ENCODE measurements at places on chromosomes 13 and 19.
A peak's percentile ranks its signal among the peaks of the same experiment; 100 is the strongest.

DNA sequence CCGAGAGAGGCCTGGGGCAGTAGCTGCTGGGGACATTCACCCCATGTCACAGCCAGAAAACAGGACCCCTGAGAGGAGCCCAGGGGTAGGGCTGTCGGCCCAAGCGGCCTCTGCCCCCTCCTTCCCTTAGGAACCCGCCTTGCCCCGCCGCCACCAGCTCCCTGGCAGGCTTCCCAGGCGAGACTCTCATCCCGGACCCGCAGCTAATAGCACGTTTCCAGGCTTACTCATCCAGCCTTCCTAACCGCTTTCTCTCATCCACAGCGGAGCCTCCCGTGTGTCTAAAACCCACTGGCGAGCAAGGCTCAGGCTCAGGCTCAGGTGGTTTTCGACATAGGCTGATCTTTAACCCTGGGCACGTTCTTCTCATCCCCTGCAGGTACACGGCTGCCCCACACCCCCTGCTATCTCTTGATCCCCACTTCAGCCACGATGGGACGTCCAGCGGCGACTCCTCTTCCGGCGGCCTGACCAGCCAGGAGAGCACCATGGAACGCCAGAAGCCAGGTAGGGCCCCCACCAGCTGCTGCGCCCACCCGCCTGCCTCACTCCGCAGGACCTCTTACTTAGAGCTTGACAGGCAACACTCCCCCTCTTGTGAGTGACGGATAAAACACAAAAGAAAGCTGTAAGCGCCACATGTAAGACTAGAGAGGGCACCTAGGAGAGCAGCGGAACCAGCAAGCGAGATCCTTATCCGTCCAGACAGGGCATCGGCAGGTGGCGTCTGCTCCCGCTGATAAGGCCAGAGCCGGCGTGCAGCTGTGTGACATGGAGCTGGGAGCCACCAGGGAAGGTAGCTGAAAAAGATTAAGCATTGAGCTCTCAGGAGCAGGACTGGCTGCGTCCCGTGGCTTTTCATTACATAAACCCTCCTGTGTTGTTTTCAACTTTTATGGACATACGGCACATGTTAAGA lies 71.3 kb downstream of the DPF1 start:
- peak; percentile 87 for DNase-seq

- no peak for DNase-seq
These were observed 7.1 kb upstream of the SIGLEC7 start for GRCh38 chr19:51135004-51135403.

DNA sequence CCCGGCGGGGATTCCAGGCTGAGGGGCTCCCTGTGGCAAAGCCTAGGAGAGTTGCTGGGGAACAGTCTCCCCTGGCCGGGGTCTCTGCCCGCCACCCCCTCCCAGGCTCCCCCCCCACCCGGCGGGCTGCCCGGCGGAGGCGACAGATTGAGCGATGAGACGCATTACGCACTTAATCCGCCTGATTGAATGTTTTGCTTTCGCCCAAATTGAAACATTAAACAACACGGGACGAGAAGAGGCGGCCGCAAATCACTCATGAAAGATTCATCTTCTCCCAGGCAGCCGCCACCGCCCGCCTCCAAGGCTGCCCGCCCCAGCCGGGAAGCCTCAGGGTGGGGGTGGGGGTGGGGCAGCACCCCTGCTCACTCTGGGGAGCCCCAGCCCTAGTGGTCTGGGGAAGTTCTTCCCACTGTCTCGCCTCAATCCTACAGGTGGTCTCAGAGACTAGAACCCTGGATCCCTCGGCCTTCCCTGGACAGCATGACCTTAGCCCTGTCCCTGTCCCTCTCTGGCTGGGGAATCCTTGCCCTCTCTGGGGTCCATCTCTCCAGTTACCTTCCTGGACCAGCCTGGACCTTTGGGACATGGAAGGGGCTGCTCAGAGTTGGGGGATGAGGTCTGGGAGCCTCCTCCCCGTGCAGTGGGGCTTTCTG lies 7.6 kb upstream of the ERFL start:
- no peak for DNase-seq

DNA sequence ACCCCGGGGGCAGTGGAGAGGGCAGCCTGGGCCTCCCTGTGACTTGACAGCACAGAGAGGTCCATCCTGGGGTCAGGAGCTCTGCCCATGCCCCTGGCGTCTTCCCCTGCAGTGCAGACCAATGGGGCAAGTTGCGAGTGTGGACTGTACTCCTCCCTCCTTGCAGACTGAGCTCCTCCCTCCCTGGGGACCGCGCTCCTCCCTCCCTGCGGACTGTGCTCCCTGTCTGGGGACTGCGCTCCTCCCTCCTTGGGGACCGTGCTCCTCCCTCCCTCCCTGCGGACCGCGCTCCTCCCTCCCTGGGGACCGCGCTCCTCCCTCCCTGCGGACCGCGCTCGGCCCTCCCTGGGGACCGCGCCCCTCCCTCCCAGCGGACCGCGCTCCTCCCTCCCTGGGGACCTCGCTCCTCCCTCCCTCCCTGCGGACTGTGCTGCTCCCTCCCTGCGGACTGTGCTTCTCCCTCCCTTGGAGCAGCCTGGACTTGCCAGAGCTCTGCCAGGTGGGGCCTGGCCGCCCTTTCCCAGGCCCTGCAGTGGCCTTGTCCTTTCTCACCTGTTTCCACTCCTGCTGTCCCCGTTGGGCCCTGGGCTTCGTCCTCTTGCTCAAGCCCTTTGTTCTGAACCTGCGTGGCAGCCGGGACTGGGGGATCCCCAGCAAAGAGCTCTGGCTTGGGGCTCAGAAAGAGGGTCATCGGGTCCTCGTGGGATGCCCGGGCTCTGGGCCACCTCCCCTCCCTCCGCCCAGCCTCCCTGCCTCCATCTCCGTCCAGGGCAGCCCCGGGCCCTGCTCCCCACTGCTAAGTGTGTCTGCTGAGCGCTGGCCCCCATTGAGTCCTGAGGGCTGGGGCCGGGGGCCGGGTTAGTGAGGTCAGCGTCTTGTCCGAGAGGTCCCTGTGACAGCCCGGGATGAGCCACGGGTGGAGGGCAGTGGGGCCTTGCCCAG lies 6.8 kb downstream of the GAMT start:
- no peak for DNase-seq

GRCh38 chr19:726993-727956 lies 18.5 kb downstream of the PALM start:
- DNase-seq: no peak

GRCh38 chr19:46717716-46718143 lies 816 bp upstream of the PRKD2 start:
- DNase-seq: no peak

GRCh38 chr13:28704919-28705318 lies 13.9 kb downstream of the SLC46A3 start:
- no peak for DNase-seq

GRCh38 chr19:12867120-12868099 lies 13.8 kb downstream of the DNASE2 start:
- DNase-seq: no peak

DNA sequence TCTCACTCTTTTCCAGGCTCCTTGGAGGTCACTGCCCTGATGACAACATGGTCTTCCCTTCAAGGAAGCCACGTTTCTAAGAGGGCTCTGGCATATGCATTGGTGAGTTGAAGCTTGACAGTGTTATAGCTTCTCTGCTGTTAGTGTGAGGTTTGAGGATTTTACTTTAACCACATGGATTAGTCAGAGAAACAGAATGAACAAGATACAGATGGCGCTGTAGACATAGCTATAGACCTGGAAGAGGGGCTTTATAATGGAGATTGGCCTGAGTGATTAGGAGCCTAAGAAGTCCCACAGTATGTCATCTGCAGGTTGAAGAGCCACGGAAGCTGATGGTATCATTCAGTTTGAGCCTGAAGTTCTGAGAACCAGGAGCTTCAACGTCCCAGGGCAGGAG lies 18.4 kb upstream of the URI1 start:
- DNase-seq: peak; percentile 7

- no peak for DNase-seq
These were observed 26.0 kb downstream of the OLFM4 start for GRCh38 chr13:53054569-53054968.

DNA sequence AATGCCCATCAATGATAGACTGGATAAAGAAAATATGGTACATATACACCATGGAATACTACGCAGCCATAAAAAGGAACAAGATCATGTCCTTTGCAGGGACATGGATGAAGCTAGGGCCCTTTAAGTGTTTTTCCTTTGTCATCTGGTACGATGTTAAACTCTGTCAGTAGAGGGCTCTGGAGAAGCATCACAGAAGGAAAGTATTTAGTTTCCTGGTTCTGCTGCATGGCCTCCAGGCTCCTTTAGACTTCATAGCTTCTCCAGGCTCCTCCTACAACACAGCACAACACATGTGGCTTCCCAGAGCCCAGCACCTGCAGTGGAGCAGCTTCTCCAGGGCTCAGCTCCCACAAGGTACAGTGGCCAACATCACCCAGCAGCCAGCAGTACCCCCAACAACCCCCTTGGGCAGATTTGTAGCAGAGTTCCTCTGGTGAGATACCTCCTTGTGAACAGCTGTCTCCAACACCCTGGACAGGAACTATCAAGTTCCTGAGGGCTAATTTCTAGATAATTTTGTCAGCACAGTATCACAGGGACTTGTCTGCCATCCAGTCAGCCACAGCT lies 63.4 kb downstream of the KCTD12 start:
- DNase-seq: peak; percentile 60

GRCh38 chr19:54696117-54696548 lies 28.1 kb upstream of the KIR3DL3 start:
- no peak for DNase-seq

GRCh38 chr19:14761607-14762006 lies 16.8 kb downstream of the ADGRE2 start:
- DNase-seq: no peak

DNA sequence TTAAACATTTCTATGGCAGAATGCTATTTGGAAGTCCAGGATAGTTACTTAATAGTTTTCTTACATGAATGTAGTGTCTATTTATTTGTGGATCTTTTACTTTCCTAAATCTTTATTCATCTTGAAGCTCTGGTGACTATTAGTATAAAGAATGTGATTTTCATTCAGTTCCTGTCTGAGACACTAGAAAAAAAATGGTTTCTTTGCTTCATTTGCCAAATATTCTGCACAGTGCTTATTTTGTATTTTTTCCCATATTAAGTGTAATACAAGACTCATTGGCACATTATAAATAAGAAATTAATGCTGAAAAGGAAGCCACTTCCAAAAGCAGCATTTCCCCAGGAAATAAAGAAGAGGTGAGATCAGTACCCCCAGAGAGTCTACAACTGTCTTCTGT lies 109.8 kb downstream of the POSTN start:
- no peak for DNase-seq

GRCh38 chr13:33992881-33993336 lies 175.0 kb downstream of the RFC3 start:
- DNase-seq: no peak

DNA sequence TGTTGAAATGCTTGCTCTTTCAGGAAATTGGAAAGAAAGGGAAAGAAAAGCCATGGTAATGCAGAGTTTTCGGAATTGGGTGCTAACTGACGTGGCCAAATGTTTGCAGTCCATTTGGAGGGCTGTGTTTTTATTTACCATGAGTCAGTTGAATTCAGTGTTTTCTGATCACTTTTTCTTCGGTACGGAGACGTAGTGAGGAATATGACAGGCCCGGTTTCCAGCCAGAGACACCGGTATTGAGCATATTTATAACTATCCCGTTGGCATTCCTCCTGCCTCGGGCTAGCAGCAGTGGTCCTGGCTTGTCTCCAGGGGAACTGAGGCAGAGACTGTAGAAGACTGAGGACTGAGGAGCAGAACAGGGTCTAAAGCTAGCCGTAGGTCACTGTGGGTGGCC lies 1.0 kb downstream of the CDC16 start:
- no peak for DNase-seq

GRCh38 chr19:40687525-40688016 lies 2.9 kb downstream of the NUMBL start:
- DNase-seq: no peak

DNA sequence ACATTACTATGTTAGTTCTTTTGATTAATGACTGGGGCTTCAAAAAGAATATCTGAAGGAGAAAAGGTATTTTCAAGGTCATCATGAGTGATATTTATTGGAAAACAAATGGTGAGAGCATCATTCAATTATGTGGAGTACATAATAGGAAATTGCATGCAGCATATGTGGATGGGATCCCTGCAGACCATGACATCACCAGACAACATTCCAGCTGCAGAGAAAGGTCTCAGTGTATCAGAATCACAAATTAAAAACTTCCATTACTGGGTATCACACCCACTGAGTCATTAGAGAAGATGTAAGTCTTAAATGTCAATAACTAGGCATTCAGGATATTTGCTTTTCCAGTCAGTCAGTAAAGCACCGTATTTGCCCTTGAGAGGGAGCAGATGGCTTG lies 574.4 kb upstream of the SLC10A2 start:
- DNase-seq: no peak

DNA sequence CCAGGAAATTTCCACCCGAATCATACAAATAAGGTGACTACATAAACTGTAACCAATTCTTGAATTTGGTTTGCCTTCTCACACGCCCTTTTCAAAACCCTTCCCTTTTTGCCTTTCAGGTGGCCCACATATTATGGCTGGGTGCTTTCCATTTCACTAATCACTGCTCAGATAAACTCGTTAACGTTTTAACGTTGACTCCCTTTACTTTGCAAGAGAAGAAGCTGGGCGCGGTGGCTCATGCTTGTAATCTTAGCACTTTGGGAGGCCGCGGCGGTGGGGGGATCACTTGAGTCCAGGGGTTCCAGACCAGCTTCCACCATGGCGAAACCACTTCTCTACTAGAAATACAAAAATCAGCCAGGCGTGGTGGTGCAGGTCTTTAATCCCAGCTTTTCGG lies 19.8 kb upstream of the ZNF91 start:
- no peak for DNase-seq

DNA sequence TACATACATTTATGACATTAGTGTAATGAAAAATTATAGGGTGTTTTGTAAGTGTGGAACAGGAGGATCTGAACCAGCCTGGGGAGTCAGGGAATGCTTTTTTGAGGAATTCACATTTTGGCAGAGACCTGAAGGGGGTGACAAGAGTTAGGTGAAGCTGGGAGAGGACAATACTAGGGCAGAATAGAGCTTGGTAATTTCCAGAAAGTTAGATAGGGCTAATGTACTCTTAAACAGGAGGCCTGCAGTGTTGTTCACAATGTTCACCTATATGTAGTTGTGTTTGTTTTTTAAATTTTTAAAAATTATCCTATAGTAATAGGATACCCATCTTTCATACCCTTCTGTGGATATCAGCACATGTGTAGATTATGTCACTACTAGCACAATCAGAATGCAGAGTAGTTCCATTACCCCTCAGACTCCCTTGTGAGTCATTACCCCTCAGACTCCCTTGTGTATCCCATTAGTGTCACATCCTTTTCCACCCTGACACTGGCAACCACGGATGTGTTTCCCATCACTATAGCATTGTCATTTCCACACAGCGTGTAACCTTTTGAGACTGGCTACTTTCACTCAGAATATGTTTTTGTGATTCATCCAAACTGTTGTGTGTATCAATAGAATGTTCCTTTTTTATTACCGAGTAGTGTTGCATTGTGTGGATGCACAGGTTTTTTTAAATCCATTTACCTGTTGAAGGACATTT lies 43.1 kb downstream of the PCCA start:
- peak; percentile 93 for DNase-seq

- DNase-seq: no peak
These were observed 222.1 kb downstream of the MZT1 start for GRCh38 chr13:72505376-72505775.

All from M059J (cell line).